Activated T-cell treated with anti-CD3 and anti-CD28 coated beads, Interleukin-2, amount 50 U/mL, for 48 hours (primary cell): ENCODE measurements at places on chromosomes 11 and 22.

DNA sequence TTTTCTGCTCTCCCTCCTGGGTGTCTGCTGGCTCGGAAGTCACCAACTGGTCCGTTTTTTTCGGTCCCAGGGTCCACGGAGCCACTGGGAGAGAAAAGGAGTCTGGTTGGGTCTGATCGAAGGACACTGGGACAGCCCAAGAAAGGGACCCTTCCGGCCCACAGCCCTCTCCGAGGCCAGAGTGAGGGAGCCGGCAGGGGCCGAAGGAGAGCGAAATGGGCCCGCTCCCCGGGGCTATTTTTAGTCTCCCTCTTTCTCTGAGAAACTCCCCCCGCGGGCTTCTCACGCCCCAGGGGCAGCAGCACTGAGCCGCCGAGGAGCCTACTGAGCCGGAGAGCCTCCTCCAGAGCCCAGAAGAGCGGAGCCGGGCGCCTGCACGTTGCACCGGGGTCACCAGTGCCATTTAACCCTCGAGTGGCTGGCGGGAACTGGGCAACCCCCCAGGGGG is 1.9 kb downstream of the ESAM start:
- no peak for DNase-seq

DNA sequence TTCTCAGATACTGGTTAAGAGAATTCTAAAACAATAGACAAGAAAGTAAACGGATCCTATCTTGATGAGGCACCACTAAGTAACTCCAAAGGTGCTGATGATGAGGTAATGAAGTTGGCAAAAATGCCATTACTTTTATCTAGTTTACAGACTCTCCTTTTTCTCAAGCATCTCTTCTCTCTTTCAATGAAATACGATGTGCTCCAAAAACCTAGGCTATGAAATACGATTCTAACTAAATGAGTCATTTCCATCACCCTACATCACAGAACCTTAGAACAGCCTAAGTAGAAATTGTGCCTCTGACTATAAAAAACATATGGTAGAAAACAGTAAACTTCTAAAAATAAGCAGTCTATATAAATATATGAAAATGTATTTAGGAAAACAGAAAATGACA is 58.9 kb upstream of the ARHGAP32 start:
- no peak for DNase-seq

GRCh38 chr11:69841859-69842698 is 22.9 kb upstream of the FGF3 start:
- DNase-seq: peak; percentile 42

GRCh38 chr11:79890272-79890671 is 449.4 kb upstream of the TENM4 start:
- DNase-seq: no peak

GRCh38 chr22:28984482-28985158 is 77.0 kb downstream of the C22orf31 start:
- no peak for DNase-seq

- no peak for DNase-seq
Measured at GRCh38 chr22:34847072-34847471, 218.9 kb upstream of the ISX start.

GRCh38 chr11:117796456-117796871 is 552 bp downstream of the DSCAML1 start:
- DNase-seq: no peak

DNA sequence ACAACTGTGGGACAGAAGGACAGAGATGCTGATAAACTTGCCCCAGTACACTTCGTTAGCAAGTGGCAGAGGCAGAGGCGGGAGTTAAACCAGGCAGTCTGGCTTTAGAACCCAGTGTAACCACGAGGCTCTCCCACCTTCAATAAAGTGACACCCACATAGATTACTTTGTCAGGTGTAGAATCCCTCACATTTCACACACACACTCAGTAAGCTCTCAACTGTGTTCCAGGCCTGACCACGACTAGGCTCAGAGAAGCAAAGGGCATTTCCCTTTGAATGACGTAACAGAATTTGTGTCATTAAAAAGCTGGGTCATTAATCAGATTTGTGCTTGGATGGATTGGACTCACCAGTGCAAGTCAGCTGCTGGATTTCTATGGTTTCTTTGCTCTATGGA is 118.3 kb upstream of the RCN1 start:
- no peak for DNase-seq

DNA sequence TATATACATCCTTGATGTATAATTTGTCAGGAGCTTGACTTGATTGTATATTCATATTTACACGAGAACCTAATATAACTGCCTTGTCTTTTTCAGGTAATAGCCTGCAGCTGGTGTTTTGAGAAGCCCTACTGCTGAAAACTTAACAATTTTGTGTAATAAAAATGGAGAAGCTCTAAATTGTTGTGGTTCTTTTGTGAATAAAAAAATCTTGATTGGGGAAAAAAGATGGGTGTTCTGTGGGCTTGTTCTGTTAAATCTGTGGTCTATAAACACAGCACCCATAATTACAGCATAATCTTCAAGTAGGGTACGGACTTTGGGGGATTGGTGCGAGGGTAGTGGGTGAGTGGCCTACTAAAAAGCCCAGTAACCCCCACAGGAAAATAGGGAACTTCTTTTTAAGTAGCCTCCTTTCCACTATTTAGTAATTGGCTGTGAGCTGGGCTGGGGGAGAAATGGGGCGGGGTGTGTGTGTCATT is 7.5 kb downstream of the MALAT1 start:
- DNase-seq: no peak
